ENCODE measurements at places on chromosomes 7 and 10.

DNA sequence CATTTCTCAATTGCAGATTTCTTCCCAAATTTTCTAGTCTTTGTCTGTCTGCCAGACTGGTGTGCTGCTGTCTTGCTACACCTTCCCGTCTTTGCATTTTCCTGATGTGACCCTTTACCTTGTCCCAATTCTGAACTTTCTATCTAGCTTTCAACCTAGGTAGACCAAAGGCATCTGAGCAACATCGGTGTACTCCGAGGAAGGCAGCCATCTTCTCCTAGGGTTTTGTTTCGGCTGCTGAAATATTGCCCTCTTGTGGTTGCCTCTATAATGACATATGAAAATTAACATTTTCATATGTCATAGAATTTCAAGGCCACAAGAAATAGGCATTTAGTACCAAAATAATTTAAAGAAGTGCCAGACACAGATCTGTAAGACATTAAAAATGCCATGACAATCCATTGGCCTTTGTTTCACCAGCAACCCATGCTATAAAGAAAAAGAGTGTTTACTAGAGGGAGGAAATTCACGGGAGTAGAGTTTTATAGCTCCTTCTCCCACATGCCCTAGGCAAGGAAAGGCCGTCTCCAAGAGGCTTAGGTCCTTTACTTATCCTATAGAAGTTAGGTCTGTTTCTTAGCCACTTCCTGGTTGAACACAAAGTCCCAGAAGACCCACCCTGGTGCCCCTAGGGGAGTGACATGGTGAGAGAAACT, 23.4 kb downstream of the OR9A2 start:
- DNase-seq = peak; percentile 26

DNA sequence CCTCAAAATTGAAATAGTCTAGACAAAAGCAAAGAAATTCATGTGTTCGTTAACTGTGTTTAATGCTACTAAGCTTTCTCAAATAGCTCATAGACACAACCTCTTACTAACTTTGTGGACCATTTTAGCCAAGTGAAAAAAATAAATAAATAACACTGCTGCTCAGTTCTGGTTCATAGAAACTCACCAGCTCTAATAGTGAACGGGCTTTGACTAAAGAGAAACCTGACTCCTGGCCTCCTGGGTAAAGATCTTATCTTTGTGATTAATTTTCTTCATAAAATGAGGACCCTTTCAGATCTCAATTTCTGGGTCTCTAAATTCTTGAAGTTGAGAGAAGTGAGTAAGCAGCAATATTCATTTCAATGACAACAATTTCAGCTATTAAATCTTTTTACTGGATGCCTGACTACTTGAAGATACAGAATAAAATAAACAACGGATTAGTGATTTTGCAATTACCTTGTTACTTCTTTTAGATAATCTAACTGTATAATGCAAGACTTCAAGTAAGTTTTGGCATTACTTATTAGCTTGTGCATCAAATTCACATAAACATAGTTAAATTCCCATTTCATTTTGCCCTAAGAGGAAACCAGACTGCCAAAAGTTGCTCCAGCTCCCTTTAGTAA, 3.1 kb downstream of the CADPS2 start:
- DNase-seq = no peak

DNA sequence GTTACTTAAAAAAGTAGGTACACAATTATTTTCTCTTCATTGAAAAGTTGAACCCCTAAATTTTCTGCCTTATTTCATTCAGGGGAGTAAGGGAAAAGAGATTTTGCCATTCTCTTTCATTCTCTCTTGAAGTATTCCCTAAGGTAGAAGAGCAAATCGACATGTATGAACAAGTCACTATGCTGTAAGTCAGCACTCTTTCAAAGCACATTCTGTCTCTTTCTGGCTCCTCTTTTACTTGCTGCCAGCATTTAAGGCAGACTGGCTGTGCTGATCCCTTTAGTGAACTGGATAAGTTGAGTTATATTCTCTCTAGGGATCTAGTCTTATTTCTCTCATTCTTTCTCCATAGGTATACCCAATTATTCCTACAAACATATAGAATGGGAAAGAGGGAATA, 222.3 kb upstream of the ZWINT start:
- no peak for DNase-seq

- DNase-seq = no peak
These were observed 51.0 kb upstream of the INPP5A start for GRCh38 chr10:132486539-132487121.

DNA sequence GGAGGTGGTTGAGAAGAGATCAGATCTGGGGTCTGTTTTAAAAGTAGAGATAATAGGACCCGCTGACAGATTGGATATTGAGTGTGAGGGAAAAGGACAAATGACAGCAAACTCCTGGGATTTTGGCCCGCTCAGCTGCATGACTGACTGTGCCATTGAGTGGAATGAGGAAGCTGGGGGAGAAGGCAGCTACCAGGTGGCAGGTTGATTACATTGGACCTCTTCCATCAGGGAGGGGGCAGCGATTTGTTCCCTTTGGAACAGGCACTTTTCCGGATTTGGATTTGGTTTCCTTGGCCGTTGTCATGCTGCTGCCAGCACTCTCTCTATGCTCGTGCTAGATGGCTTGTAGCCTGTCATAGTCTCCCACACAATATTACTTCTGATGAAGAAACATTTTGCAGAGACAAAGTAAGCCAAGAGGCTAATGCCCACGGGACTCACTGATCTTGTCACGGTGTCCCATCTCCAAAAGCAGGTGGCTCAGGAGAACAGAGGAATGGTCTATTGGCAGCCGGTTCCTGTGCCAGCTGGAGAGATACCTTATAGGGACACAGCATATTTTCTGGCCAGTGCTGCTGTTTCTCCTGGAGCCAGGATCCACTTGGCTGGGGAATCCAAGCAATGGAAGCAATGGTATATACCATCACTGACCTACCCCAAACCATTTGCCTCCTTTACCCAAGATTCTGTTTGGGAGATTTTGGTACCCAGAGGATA, 69.1 kb upstream of the WAC start:
- DNase-seq = no peak

DNA sequence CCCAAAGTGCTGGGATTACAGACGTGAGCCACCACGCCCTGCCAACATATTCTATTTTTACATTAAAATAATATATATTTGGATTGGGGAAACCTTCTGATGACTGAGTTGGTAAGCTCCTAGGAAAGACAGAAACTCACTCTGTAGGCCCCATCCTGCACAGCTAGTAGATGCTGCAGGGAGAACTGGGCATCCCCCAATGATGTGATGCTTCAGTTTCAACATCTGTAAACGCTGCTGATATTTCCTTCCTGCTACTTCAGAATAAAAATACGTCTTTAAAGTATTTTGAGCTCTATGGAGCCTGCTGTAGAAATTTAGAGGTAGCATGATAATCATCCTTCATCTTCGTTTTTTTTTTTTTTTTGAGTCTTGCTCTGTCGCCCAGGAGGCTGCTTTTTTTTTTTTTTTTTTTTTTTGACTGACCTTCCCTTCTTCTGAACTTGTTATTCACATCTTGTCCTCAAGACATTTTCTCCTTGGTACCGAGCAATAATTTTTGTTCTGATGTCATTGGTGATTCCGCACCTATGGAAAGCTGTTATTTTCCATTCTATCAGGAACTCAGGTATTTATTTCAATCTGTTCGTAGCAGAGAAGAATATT, 21.8 kb upstream of the INPP5F start:
- no peak for DNase-seq

DNA sequence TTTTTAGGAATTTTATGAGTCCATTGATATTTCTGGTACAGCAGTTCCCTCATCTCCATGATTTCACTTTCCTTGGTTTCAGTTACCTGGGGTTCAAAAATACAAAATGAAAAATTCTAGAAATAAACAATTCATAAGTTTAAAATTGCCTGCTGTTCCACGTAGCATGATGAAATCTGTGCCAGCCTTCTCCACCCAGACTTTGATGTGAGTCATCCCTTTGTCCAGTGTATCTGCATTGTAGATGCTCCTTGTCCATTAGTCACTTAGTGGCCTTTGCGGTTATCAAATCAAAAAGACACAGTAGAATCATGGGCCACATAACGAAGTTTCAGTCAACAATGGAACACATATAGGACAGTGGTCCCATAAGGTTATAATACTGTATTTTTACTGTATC, 286.9 kb downstream of the PTEN start:
- DNase-seq = no peak

GRCh38 chr10:34249634-34250033, 565.5 kb downstream of the PARD3 start:
- no peak for DNase-seq

- no peak for DNase-seq
These were observed 151.6 kb downstream of the CACNA2D1 start for GRCh38 chr7:82291931-82292330.

- DNase-seq = no peak
These were observed 13.9 kb upstream of the HSPA12A start for GRCh38 chr10:116756277-116756676.

DNA sequence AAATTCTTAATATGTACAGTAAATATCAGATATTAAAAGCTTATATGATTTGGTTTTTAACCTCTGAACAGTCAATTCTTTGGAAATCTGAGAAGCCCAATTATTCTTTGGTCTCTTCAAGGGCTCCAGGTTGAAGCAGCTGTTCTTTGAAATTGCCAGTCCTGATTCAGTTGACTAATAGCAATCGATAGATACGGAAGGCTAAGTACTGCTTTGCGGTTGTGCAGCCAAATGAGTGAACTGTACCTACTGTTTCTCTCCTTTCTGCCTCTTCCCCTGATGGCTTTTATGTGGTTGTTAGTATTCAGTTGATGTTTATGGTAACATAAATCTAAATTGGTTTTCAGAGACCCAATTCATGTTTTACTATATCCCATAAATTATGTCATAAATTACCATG, 103.1 kb upstream of the RPA3 start:
- DNase-seq = no peak

- DNase-seq = no peak
These were observed 31.9 kb downstream of the ANXA11 start for GRCh38 chr10:80173466-80173865.

- DNase-seq = no peak
These were observed 197.1 kb upstream of the CXCL12 start for GRCh38 chr10:44581996-44582395.

- no peak for DNase-seq
These were observed 136.7 kb downstream of the KIF20B start for GRCh38 chr10:89838044-89838615.

- DNase-seq = no peak
These were observed 1061.1 kb upstream of the AUTS2 start for GRCh38 chr7:68537051-68537773.

DNA sequence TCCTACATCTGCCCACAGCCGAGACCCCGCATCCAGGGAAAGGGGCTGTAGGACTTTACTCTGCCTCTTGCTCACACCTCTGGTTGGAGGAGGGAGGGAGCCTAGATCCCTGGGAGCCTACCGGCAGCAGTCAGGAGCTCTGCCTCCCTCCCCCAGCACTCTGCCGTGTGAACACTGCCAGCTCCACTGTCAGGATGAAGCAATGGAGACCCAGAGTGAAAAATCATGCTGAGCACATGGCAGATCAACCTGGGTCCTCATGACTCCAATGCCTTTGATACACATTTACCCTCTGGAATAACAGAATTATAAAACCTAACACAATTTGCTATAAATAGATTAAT, 477.7 kb downstream of the TNS3 start:
- no peak for DNase-seq

DNA sequence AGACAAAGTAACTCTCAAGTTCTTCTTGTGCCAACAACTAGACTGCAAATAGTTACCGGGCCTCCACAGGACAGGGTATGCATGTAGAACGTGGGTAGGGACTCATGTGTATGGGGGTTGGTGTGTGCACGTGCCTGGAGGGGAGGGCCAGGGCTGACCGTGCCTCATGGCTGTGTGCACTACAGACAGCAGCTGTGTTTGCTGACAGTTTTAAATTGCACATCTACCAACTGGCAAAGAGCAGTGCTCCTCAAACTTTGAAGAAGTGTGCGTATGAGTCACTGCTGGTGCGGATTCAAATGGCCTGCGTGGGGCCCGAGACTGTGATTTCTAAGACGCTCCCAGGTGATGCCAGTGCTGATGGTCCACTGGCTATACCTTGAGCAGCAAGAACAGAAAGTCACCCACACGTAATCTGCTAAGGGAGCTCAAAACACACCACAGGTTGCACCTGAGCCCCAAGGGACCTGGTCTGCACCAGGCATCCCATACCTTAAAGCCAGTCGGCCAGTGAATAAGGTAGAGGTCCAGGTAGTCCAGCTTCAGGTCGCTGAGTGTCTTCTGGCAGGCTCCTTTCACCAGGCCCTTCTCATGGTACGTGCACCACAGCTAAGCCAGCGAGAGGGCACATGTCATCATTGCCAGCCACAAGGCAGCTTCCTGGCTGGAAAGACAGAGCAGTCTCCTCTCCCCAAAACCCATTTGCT, 8.5 kb downstream of the AKR1B1 start:
- DNase-seq = no peak

- no peak for DNase-seq
These were observed 852 bp downstream of the FOXI2 start for GRCh38 chr10:127737563-127738511.

GRCh38 chr7:155807065-155807671, 5.1 kb downstream of the SHH start:
- no peak for DNase-seq

GRCh38 chr7:108114117-108114841, 15.9 kb downstream of the LAMB4 start:
- DNase-seq = no peak

DNA sequence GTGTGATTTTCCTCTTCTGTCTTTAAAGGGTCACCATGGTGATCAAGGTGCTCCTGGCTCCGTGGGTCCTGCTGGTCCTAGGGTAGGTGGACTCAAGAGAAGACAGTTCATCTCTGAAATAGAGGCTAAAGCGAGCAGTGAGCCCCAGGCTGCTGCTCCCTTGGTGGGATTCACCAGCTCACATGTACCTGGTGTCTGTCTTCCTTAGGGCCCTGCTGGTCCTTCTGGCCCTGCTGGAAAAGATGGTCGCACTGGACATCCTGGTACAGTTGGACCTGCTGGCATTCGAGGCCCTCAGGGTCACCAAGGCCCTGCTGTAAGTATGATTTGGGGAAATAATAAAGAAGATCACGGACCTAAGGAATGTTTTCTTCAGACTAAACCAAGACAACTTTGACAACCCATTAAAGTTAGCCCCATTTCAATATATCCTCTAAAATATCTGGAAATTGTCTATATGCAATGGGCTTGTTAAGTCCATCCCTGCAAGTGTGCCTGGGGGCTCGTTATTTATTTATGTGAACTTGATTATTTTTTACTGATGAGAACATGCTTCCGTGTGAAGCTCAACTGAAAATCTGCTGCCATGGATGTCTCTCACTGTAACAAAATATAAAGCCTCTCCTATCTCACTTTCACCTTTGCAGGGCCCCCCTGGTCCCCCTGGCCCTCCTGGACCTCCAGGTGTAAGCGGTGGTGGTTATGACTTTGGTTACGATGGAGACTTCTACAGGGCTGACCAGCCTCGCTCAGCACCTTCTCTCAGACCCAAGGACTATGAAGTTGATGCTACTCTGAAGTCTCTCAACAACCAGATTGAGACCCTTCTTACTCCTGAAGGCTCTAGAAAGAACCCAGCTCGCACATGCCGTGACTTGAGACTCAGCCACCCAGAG, 32.5 kb downstream of the COL1A2 start:
- no peak for DNase-seq

GRCh38 chr10:79243181-79244067, 103.8 kb upstream of the PPIF start:
- DNase-seq = peak; percentile 26

All from central memory CD8-positive, alpha-beta T cell (primary cell).